ENCODE measurements at places on chromosomes 5 and 9.

- no peak for DNase-seq
Observed at GRCh38 chr5:77773734-77774280, 2.3 kb downstream of the TBCA start.

DNA sequence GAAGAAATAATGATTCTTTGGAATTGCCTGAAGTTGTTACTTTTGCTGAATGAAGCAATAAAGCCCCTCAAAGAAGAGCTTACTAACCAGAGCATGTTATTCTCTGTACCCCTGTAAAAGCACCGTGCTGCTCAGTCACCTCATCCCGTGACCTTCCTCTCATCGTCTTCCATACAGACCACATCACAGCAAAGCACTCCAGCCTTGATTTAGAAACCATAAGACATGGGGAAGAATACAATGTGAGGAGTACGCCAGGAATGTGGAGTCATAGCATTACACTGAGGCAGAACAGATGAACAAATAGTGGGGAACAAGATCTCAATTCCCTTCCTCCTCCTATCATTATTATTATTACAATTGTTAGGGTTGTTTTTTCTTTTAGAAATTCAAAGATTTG lies 49.1 kb downstream of the ERAP1 start:
- no peak for DNase-seq

DNA sequence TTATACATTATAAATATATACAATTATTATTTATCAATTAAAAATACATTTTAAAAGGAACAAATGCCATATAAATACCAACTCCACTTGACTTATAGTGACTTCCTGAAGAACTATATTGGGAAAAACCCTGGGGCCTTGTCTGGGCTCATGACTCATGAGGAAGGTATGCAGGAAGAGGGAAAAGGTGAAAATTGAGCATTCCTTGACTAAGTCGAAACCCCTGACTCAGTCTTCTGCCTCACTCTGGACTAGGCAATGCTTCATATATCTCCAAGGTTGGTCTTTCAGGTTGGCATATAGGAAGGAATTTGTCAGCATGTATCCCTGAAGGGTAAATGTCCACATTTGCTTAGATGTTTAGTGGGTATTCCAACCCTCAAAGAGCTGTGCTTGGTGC lies 78.5 kb downstream of the SH3TC2 start:
- peak; percentile 89 for DNase-seq

DNA sequence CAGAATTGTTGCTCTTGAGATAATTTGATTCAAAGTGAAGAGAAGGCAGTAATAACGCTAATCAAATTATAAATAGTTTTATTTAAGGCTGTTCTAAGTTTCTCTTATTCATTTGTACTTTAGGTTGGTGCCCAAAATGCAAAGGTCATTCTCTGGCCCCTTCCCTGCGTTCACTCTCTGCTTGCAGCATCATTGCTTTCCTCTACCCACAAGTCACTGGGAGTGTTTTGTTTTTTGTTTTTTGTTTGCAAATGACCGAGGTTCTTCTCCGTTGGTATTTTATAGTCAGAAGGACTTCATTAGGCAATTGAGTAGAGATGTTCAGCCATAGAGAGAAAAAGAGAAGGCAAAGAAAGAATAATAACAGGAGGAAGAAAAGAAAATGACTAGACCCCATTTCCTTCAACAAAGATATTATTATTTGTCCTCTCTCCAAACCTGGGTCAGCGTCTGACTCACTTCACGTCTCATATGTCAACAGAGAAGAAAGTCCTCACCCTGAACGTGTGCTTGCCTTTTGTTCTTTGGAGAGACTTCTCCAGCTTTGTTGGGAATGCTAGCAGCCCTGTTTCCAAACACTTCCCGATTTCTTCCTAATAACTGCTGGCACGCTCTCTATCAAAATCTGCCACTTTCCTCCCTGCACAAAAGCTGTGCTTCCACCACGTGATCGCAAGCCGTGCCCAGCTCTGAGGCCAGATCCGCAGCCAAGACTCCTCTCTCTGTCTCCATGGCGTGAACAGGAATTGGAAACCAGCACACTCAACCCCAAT lies 119.8 kb downstream of the EBF1 start:
- DNase-seq: peak; percentile 35

GRCh38 chr9:131274674-131275331 lies 1.5 kb downstream of the FAM78A start:
- no peak for DNase-seq

DNA sequence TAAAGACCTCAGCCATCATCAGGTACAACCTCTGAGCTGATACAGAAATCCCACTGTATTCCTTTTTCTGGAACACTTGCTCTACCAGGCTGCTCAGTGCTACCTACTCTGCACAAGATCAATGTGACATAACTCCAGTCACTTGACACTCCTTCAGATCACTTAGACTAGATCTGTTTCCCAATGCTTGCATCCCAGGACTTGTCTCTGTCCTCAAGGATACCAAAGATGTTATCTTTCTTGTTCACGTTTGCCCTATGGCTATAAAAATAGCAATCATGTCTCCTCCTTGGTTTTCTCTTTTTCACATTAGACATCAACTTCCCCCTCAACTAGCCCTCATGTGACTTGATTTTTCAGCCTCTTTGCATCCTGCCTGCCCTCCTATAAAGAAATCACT lies 188.1 kb upstream of the PTGER4 start:
- DNase-seq: no peak
